ENCODE measurements at places on chromosomes 2 and 18.

DNA sequence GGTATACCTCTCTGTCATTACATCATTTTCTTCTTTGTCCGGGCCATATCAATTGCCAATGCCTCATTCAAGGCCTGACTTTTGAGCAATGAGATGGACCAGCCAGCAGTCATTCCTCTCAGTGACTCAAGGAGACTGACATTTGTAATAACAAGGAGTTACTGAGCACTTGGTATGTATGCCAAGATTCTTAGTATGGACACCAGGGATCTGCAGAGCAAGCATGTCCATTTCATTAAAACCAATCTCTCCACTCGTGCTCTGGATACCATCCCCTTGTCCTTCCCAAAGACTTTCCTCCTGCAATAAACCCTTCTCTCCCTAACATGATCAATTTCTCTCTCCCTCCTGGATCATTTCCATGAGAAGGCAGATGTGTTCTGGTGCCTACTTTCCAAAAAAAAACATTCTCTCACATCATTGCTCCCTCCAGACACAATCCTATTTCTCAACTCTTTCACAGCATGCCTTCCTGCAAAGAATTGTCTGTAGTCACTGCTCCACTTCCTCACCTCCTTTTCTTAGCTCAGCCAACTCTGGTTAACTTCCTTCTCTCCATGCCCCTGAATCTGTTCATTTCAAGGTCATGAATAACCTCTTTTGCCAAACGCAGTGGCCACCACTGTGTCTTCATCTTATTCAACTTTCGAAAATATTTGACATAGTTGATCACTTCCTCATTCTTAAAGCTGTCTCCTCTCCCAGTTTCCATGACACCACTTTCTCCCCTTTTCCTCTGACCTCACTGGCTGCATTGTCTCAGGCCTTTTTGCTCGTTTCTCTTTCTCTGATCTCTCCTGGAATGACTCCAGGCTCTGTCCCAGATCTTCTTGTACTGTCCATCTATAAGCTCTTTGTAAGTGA, 102.8 kb upstream of the CYP1B1 start:
- DNase-seq, result no peak

GRCh38 chr2:74162951-74163350, 15.2 kb upstream of the BOLA3 start:
- DNase-seq, result no peak

DNA sequence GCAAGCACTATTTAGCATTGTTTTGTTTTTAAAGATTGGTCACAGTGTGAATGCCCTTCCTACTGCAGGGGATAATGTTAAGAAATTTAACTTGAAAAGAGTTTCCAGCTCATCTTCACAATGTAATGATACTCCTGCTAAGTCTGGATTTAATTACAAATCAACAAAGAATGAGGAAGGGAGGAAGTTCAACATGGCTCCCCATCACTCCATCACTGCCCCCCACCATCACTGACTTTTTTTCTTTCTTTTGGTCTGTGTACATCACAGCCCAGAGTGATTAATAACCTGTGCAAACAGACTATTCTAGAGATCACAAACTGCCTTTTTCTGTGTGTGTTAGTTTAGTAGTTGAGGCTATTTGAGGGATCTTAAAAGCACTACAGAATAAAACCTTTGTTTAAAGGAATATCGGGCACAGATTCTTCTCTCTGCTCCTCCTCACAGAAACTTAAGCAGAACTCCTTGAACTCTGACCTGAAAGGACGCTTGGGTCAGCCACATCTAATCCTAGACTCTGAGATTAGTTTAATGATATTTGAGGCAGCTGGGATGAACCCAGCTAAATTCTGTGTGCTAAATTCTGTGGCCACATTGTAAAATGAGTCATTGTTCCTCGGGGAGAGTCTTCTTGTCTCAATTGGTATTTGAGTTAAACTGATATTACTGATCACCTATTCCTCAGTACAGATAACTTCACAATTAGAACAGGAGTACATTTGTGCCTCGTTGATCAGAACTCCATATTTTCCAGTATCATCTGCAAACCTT, 47.8 kb downstream of the SATB2 start:
- no peak for DNase-seq

- DNase-seq, result no peak
Measured at GRCh38 chr2:199850218-199850717, 724 bp downstream of the FTCDNL1 start.
